Naive thymus-derived CD4-positive, alpha-beta T cell (primary cell): ENCODE measurements at places on chromosomes 7 and 10. TPM values are rescaled to one million over a fixed set of nuclear protein-coding genes. Genes with fewer than 3 reads are reported as not detected.

DNA sequence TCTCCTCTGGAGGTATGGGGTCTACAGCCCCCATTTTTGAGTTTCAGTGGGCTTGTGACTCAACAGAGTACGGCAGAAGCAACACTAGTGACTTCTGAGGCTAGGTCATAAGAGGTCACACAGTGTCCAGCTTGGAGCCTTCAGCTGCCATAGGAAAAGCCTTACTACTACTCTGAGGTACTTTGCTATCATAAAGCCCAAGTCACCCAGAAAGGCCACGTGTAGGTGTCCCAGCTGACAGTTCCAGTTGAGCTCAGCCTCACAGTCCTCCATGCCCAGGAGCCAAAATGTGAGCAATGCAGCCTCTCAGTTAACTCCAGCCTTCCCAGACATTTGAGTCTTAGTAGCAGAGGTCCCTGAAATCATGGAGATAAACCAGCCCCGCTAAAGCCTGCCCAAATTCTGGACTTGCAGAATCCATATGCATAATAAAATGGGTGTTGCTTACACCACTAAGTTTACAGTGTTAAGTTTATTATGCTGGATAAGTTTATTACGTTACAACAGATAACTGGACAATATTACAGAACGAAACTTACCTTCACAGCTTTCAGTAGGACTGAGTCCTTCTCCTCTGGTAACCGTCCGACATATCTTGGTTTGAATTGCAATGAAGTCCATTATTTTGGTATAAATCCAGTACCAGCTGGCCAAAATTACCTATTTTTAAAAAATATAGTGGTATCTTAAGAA is 181.1 kb downstream of the AVL9 start:
- no peak for DNase-seq

GRCh38 chr10:3442451-3442990 is 269.9 kb upstream of the PITRM1 start:
- no peak for DNase-seq

The FLNC gene
- not detected for polyA plus RNA-seq

The OPN4 gene
- polyA plus RNA-seq: not detected

The TRDMT1 gene
- polyA plus RNA-seq: 9.7 TPM
